Umbilical cord (tissue), 2 donors: ENCODE measurements at places on chromosomes 5 and 9. TPM values are rescaled to one million over a fixed set of nuclear protein-coding genes. Genes with fewer than 3 reads are reported as not detected.

MYMK gene
- not detected for total RNA-seq

CARD6 gene
- 5.1 TPM for total RNA-seq

SLCO6A1 gene
- total RNA-seq, result 2.9 TPM

TXNDC8 gene
- total RNA-seq, result 5.1 TPM

KCNIP1 gene
- total RNA-seq, result 2.9 TPM
